ENCODE measurements at places on chromosomes 4 and X.

DNA sequence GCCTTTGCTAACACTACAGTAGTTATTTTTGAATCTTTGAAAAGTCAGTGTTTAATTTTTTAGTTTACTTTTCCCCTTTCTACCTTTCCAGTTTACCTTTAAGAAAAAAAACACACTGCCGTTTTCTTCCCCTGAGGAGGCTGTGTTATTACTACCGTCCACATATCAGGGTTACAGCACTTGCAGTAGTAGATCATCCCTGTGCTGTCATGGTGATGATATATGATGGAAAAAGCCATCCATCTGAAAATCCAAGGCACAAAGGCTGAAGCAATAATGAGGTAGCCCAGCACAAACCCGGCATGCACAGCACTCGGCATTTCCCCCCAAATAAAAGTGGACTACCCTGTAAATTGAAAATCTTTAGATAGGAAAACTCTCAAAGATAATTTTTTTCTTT, 258.7 kb downstream of the CXXC4 start:
- DNase-seq: no peak

GRCh38 chr4:153206534-153206933, 2.3 kb downstream of the TRIM2 start:
- DNase-seq: no peak

GRCh38 chr4:110020139-110020538, 107.5 kb downstream of the EGF start:
- no peak for DNase-seq

- no peak for DNase-seq
Observed at GRCh38 chr4:102843273-102843672, 15.9 kb upstream of the UBE2D3 start.

DNA sequence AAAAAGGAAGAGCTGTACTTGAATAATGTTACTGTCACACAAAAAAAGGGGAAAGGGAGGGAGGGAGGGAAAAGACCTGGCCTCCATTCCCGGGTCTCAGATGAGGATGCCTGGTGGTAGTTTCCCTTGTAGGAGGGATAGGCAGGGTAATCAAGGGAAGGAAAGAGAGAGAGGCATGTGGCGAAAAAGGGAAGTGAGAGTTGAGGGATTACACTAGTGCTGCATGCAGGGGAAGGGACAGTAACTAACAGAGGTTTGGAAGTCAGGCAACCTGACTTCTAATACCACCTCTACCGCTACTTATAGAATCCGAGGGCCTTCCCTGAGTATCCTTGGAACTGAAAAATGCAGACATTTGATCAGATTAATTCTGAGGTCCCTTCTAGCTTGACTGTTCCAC, 821.7 kb upstream of the FTHL17 start:
- DNase-seq: no peak

GRCh38 chrX:18884916-18885315, 99.0 kb downstream of the PHKA2 start:
- DNase-seq: no peak

- DNase-seq: no peak
Observed at GRCh38 chr4:186725469-186726425, 2.1 kb upstream of the FAT1 start.

GRCh38 chr4:186743261-186743660, 19.6 kb upstream of the FAT1 start:
- DNase-seq: no peak

GRCh38 chr4:151911970-151912369, 151.2 kb upstream of the GATB start:
- DNase-seq: no peak

DNA sequence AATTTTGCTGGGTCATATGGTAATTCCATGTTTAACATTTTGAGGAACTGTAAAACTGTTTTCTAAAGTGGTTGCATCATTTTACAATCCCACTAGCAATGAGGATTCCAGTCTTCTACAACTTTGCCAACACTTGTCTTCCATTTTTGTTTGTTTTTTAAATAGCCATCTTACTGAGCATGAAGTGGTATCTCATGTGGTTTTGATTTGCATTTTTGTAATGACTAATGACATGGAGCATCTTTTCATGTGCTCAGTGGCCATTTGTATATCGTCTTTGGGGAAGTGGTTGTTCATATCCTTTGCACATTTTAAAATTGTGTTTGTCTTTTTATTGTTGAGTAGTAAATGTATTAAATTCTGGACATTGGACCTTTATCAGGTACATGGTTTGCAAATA, 94.7 kb downstream of the TMEM131L start:
- no peak for DNase-seq

- no peak for DNase-seq
Observed at GRCh38 chr4:152047451-152047850, 286.6 kb upstream of the GATB start.

GRCh38 chr4:113289766-113290165, 240.3 kb downstream of the ANK2 start:
- DNase-seq: no peak

DNA sequence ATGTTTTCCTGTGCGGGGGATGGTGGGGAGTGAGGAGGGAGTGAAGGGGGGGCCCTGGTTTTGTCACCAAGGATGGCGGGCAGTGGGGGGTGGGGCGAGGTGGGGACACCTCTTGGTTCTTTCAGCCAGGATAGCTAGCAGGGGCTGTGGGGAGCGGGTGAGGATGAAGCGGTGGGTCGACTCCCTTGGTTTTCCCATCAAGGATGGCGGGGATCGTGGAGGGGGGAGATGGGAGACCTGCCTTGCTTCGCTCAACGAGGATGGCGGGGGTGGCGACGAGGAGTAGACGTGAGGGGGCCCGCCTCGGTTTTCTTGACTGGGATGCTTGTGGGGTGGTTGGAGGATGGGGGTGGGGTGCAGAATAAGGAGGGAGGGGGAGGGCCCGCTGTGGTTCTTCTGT, 643 bp downstream of the FHL1 start:
- no peak for DNase-seq

DNA sequence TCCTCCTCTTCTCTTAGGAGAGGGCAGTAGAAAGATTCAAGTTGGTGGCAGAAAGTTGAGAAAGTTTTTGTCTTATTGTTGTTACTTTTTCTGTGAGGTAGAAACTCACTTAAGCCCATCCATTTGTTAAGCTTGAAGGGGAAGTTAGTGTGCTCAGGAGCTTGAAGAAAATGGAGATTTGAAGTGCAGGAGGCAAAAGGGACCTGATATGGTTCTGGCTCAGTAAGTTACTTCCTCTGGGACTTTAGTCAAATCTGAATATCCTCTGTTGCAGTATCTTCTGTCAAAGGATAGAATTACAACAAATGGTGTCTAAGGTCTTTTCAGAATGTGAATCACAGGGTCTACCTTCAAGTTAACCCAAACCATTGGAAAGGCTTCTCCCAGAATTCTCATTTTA, 46.2 kb downstream of the CXCL13 start:
- DNase-seq: no peak

DNA sequence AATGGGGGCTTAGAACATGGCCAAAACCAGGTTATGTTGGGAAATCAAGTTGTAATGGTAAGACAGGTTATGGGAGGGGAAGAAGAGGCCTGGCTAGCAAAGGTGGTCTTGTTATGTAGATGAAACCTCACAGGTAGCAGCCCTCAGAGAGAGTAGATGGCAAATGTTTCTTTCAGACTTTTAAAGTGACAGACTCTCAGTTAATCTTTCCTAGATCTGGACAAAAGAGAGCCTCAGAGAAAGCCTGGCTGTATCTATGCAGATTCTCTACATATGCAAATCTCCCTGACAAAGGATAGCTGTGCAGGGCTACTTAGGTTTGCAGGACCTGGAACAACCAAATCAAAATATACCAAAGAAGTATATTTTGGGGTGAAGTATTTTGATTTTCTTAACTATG, 284.1 kb upstream of the AMOT start:
- DNase-seq: no peak
